ENCODE measurements at places on chromosomes 2 and 18.
A peak's percentile ranks its signal among the peaks of the same experiment; 100 is the strongest.

DNA sequence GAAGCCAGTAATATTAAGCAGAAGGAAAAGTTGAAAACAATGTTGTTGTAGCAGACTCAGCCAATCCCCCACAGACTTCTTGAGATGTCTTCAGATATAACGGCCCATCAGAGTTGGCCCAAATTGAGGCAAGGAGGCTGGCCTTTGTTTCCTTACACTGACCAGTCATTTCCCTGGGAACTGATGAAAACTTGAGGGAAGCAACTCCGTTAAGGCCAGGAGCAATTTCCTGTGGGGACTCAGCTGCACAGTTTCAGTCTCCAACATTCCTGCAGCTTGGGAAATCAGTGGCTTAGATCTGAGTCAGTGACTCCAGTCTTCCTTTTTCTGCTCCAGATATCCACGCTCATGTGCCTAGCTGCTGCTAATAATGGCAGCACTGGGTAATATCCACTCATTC lies 75.7 kb downstream of the FTCDNL1 start:
- DNase-seq, result no peak

DNA sequence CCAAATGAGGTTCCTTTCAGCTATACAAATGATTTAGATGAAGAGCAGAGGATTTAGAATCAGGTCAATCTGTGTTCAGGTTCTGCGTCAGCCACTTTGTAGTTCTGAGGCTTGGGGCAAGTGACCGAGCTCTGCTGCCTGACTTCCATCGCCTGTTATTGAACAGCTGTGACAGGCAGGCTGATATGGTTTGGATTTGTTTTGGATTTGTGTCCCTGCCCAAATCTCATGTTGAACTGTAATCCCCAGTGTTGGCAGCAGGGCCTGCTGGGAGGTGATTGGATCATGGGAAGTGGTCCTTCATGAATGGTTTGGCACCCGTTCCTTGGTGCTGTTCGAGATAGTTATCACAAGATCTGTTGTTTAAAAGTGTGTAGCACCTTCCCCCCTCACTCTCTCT lies 18.6 kb downstream of the TYMS start:
- DNase-seq, result no peak

GRCh38 chr2:200172944-200173581 lies 133.4 kb upstream of the SPATS2L start:
- DNase-seq, result no peak

GRCh38 chr18:64379662-64380061 lies 230.8 kb upstream of the LINC00305 start:
- DNase-seq, result no peak

DNA sequence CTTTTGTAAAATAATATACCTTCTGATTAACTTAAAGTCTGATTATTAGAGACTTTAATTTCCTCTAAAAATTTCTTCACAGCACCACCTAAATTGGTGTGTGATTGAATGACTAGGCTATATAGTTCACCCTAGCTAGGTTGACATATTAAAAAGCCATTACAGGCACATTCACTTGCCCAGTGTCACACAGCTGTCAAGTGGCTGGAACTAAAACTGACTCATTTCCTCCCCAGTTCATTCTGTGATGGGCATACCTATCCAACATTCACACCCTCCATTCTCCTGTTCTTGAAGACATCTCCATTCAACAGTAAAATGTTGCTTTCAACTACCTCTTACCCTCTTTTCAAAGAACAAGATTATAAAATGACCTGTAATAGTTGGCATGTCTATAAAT lies 334.5 kb downstream of the ARHGAP15 start:
- no peak for DNase-seq

GRCh38 chr18:3598581-3598980 lies 148.6 kb downstream of the TGIF1 start:
- DNase-seq, result no peak

- DNase-seq, result no peak
Observed at GRCh38 chr2:105237045-105237765, 4.3 kb upstream of the GPR45 start.

DNA sequence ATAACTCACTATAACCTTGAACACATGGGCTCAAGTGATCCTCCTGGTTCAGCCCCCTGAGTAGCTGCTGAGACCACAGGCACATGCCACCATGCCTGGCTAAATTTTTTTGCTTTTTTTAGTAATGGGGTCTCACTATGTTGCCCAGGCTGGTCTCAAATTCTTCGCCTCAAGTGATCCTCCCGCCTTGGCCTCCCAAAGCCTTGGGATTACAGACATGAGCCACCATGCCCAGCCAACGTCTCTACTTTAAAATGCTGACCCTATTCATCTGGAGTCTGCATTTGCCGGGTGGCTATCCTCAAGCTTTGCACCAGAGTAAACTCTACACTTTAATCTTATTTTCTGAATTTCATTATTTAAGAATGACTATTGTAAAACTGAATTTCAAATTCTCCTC lies 37.6 kb upstream of the RALBP1 start:
- no peak for DNase-seq

DNA sequence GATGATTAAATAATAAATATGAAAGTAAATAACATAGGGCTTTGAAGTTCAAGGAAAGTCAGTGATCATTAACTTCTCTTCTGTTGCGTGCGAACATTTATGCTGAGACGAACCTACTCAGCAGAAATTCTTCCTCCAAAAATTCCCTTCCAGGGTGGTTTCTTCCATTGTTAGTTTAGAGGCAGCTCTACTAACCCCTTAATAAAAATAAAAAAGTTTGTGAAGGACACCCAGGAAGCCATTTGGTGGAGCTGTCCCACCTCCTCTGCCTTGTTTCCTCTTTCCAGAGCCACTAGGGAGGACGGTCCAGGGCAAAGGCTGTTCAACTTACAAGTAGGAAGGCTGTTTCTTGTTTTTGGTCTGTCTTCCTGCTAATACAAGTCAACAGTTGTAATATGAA lies 2.1 kb upstream of the SMAD2 start:
- DNase-seq, result no peak

- DNase-seq, result peak; percentile 15
Observed at GRCh38 chr2:54073796-54074195, 41.6 kb upstream of the ACYP2 start.

DNA sequence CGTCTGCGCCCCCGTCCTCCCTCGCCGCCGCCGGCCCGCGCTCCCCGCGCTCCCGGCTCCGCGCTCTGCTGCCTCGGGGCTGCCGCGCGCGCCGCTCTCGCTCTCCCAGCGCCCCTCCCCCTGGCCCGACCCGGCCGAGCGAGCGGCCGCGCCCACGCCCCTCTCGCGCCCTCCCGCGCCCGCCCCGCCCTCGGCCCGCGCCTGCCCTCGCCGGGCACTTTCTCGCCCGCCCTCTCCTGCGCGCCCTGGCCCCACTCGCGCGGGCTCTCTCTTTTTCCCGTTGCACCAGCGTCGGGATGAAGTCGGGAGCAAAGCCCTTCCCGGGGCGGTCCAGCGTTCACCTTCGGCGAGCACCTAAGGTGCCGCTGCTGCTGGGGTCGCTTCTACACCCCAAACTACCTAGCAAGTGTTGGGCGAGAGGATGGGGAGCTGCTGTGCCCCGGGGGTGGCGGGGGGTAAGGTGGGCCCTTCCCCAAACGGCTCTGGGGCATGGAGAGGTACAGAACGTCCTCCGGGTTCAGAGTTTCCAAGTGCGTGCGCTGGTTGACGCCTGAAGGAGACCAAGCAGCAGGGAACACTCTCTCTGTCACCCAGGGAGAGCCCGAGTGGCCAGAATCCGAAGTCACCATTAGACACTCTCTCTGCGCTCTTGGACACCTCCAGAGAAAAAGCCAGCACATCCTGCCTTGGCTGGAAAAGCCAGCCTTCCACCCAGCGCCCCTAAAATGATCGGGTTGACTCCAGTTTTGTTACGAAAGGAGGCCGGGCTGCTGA lies at the start of gene COLEC12:
TSS of gene COLEC12 (minus strand) at position 70 of the 774 bp plus-strand sequence. CDS start 187 bp downstream, outside the sequence.
- no peak for DNase-seq

DNA sequence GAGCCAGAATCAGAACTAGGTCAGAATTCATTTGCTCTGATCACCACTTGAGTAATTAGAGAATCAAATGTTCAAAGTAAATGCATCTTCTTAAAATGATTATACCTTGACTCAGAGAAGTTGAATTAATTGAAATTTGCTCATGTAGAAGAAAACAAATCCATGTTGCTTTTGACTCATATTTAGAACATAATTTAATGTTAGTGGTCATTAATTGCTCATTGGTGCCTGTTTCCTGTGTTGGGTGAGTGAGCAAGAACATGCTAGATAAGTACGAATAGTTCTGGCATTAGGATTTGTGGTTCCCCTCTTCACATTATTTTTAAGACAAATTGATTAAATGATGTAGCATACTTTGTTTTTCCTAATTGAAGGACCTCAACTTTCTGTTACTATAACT lies 19.0 kb downstream of the ACVR2A start:
- no peak for DNase-seq

Data from CD4-positive, alpha-beta T cell treated with Interleukin-6 at 100 ng/mL for 8 hours (primary cell).